SK-N-SH (cell line): ENCODE measurements at places on chromosomes 3 and 15. TPM values are rescaled to one million over a fixed set of nuclear protein-coding genes. Genes with fewer than 3 reads are reported as not detected.

DNA sequence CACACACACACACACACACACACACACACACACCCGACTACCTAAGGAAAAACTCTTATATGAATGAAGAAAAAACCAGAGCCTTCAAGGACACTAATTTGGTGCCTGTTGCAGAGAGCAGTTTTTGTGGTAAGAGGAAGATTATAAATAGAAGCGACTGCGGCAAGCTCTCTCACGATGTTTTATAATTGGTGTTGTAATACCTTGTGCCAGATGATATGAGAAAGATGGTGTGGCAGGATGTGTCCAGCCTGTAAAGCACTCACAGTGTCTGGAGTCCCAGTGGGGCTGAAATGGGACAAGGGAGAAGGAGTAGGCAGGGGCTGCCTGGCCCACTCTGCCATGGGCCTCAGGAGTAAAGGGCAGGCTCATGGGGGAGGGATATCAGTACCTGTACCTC is 839.9 kb downstream of the AGBL1 start:
- DNase-seq = no peak

Gene BCL2A1
- polyA plus RNA-seq = 0.08 and 0.16 TPM in 2 replicates

DNA sequence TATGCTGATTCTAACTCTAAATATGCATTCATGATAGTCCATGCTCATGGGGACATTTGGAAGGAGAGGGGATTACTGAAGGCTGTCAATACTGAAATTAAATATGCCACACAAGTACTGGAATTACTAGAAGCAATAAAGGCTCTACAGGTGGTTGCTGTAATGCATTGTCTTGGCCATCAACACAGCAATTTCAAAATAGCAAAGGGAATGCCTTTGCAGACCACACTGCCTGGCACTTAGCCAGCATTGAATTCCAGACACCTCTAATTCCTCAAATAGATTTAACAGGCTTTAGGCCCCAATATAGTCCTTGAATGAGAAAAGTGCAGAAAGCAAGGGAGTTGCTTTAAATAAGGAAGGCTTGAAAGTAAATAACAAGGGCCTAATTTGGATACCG is 115.8 kb upstream of the PLCL2 start:
- no peak for DNase-seq

- DNase-seq = peak; percentile 72
These were observed 4.7 kb downstream of the LRRC15 start for GRCh38 chr3:194364652-194365434.

GRCh38 chr3:133317866-133318265 is 82.0 kb upstream of the BFSP2 start:
- DNase-seq = no peak

DNA sequence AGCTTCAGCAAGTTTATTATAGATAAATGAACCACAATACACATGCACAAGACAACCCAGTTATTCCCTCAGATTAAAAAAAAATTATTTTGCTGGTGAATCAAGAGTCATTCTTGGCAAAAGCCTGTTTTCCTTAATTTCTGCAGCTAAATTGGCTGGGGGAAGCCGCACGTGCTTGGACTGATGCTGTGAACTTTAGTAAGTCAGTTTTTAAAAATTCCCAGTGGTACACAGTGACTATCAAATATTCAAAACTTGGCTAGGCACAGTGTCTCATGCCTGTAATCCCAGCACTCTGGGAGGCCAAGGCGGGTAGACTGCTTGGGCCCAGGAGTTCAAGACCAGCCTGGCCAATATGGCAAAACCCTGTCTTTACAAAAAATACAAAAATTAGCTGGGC is 23.9 kb downstream of the EHD4 start:
- DNase-seq = no peak

Gene NUDT16
- polyA plus RNA-seq = 8.2 and 10.3 TPM in 2 replicates

GRCh38 chr3:15300323-15301078 is 31.9 kb downstream of the SH3BP5 start:
- DNase-seq = no peak

Gene SEMA7A
- polyA plus RNA-seq = 0.80 and 1.3 TPM in 2 replicates

DNA sequence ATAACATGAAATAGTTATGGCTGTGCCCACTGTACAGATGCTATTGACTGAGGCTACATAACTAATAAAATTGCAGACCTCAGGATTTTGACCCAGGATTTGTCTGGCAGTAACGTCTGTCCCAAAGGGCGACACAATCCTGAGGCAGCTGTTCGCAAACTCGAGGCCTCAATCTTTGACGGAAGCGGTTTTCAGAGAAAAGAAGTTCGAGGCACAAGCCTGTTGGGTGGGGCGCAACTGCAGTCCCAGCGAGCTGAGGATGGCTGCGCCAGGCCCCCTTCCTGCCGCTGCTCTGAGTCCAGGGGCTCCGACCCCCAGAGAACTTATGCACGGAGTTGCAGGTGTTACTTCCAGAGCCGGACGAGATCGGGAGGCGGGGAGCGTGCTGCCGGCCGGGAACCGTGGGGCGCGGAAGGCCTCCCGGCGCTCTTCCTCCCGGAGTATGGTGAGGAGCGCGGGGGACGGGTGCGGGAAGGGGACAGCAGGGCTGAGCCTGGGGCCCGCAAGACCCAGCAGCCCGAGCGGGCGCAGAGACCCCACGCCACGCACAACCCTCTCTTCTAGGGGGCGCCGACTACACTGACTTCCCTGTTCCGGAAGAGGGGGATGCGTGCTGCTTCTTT is at the start of gene PARP15:
Gene PARP15 (plus strand): TSS at position 242 of the 623 bp plus-strand sequence. CDS start 18 bp downstream, at position 260.
- peak; percentile 30 for DNase-seq

DNA sequence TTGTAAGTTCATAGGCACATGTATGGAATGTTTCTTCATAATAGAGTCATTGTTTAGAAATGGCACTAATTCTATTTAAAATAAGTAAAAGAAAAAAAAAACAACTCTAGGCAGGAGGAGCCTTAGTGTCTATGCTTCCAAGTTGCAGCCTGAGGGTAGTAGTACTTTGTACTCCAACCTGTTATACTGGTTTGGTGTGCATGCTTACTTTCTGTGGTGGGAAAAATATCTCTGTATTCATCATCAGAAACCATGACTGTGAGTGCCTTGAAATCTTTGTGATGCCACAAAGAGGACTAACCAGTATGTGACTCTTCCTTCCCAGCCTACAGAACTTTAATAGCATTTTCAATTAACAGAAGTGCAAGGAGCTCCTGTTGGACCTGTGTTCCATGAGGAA is 4.4 kb downstream of the NAALADL2 start:
- no peak for DNase-seq

DNA sequence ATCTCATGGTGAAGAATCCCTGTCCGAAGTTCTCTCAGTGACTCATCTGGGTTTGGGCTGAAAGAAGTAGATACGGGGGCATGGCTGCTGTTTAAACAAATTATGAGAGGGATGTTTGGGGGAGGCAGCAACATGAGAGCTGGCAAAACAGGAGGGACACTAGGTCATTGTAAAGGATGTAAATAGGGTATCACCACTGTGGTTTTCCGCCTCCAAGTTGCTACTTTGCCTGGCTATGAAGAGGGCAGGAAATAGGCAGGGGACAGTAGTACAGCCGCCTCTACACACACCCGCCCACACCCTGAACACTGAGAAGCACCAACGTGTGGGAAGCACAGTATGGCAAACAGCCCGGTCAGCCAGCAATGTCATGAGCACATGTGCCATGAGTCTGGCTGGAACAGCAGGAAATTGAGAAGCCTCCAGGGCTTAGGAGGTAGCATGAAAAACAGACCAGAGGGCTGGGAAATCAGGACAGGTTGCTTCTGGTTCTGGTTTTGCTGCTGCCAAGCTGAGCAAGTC is 17.1 kb downstream of the HEXA start:
- DNase-seq = peak; percentile 35

DNA sequence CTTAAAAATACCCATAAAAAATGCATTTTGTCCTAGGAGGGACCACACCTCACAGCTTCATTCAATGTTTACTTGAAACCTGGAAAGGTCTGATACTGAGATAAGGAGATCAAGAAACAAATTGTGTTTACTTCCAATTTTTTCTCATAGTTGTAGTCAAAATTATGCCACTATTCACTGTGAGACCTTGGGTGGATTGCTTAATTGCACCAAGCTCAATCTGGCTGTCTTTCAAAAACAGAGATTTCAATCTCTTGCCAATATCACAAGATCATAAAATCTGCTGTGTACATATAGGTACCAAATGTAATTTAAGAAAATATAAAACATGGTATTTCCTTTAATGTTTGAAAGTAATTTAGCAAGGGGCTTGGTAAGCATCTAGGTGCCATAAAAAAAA is 186.4 kb upstream of the THBS1 start:
- no peak for DNase-seq

Gene ZWILCH
- polyA plus RNA-seq = 8.2 and 13.5 TPM in 2 replicates

DNA sequence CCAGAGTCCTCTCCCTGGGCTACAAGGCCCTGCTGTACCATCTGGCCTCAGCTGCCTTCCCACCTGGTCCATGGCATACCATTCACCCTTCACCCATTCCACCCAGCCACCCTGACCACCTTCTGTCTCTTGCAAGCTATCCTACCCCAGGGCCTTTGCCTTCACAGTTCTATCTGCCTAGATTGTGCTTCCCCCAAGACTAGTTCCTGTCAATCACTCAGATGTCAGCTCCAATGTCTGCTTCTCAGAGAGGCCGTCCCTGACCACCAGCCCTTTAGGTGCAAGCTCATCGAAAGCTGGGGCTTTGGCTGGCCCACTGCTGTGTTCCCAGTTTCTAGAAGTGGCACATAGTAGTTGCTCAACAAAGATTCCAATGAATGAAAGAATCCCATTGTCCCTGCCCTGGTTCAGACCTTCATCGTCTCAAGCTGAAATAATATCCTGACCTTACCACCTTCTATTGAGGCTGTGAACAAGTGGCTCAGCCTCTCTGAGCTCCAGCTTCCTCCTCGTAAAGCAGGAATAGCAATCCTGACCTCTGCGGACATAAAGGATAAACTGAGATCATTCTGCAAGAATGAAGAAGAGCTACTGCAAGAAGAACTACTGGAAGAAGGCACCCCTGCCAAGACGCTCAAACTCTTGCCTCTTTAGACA is 15.8 kb downstream of the EFCAB12 start:
- no peak for DNase-seq

GRCh38 chr15:78077053-78077870 is at the start of gene TBC1D2B:
TBC1D2B (minus strand) TSS chr15:78077711; CDS start chr15:78077652, 59 bp downstream.
- peak; percentile 94 for DNase-seq

GRCh38 chr3:60096403-60096802 is 1046.6 kb upstream of the CFAP20DC start:
- no peak for DNase-seq

- DNase-seq = peak; percentile 48
These were observed 63.6 kb upstream of the BOC start for GRCh38 chr3:113147681-113148261.

Gene MTFMT
- polyA plus RNA-seq = 12.1 and 12.7 TPM in 2 replicates

GRCh38 chr3:12905316-12906071 is 64.1 kb upstream of the RPL32 start:
- DNase-seq = no peak

Gene ROBO2
- 0.02 TPM in 1 of 2 replicates, not detected in the other for polyA plus RNA-seq

- no peak for DNase-seq
These were observed 84.6 kb downstream of the ZBTB20 start for GRCh38 chr3:115062412-115062956.

- DNase-seq = no peak
These were observed 67.1 kb downstream of the ATP2B2 start for GRCh38 chr3:10437995-10438901.

DNA sequence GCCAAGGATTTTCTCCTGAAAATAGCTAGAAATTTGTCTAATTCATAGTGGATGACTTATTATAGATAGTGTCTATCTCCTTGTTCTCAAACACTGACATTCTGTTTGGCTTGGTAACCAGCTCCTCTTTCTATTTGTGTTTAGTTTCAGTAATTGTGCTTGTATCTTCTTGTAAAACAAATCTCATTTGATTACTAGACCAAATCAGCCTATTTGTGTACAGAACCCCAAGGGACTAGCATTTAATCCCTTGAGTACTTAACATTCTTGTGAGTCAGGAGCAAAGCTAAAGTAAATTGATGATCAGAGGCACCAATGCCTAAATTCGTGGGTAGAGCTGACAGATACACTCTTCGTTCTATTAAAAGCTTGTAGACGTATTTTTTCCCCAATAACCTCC is 306.5 kb upstream of the SLITRK3 start:
- no peak for DNase-seq

GRCh38 chr3:56364665-56365064 is 103.6 kb downstream of the ERC2 start:
- no peak for DNase-seq

GRCh38 chr3:72446218-72447058 is 401.8 kb downstream of the SHQ1 start:
- DNase-seq = no peak

GRCh38 chr15:35194296-35194695 is 109.2 kb upstream of the NANOGP8 start:
- no peak for DNase-seq

GRCh38 chr3:152511904-152512303 is 243.2 kb downstream of the MBNL1 start:
- no peak for DNase-seq

DNA sequence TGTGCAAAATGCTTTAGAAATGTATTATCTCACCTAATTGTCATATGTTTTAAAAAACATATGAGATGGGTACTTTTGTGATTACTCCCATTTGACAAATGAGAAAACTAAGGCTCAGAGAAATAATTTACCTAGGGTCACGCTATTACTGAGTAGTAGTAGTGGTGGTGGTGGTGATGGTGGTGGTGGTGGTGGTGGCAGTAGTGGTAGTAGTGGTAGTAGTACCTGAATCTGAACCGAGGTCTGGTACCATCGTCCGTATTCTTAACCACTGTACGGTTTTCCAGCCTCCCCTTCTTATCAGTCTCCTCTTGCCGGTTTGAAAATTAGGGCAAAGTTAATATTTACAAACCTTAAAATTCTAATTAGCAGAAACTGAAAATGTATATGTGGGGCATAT is 102.4 kb downstream of the KLHL25 start:
- DNase-seq = no peak
